ENCODE measurements at places on chromosomes 11 and 22.
A peak's percentile ranks its signal among the peaks of the same experiment; 100 is the strongest.

- DNase-seq, result no peak
Observed at GRCh38 chr11:65571940-65572339, 398 bp upstream of the FAM89B start.

DNA sequence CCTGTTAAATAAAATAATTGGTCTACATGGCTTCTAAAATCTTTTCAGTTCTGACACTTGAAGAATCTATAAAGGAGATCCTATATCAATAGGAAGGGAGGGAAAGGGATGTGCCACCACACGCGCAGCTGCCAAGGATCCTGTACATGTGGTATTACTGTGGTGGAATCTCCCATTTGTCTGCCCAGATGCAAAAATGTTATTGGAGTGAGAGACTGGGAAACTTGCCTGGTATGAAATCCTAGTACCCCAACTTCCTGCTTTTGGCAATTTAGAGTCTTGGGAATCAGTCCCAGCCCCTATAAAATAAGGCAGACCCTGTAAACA lies 81.9 kb upstream of the PICALM start:
- DNase-seq, result no peak

DNA sequence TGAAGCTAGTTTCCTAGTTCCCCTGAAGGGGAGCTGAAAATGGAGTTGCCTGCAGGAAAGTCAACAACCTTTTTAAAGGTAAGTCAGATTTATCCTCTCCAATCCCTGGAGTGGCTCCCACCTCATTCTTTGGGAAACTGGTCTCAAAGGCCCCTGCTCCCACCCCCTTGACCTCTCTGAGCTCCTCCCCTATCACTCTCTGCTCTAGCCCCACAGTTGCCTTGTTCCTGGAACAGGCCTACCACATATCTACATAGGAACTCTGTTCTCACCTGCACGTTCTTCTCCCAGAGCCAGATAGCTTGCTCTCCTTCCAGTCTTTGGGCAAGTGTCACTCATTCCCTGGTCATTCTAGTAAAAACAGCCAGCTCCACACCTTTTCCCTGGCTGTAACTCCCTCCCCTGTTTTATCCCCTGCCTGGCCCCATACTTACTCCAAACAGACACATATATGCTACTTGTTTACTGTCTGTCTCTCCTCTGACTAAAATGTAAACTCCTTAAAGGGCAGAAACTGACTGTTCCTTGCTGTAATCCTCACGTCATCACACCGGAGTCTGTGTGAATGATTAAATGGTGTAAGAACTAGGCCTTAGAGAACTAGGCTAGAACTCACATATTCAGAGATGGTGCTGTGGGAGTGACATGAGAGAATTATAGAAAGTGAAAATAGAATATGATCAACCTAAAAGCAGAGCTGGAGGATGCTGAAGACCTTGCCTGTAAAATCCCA lies 53.3 kb downstream of the TCF20 start:
- no peak for DNase-seq

GRCh38 chr11:10899121-10899830 lies 41.4 kb upstream of the ZBED5 start:
- no peak for DNase-seq

- DNase-seq, result no peak
Observed at GRCh38 chr11:95522874-95523273, 266.7 kb downstream of the FAM76B start.

- peak; percentile 81 for DNase-seq
Observed at GRCh38 chr22:17570851-17571631, 7.7 kb downstream of the SLC25A18 start.

DNA sequence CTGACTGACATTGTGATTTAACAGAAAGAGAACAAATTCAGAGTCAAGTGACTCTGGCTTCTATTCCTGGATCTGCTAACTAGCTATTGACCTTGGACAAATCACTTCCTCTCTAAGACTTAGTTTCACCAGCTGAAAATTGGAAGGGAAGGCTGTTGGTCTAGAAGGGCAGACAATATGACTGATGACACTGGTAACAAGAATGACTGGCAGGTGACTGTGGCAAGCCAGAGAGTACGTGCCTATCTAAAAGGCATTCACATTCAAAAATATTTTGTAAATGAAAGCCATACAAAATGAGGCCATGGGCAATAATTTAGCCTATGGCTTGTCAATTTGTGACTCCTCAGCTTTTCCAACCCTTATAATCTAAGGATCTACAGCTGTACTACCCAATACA lies 23.5 kb downstream of the SERGEF start:
- no peak for DNase-seq

- DNase-seq, result no peak
Observed at GRCh38 chr11:72222106-72222891, 2.3 kb upstream of the INPPL1 start.

- no peak for DNase-seq
Observed at GRCh38 chr11:65415499-65416340, 6.9 kb upstream of the NEAT1 start.

DNA sequence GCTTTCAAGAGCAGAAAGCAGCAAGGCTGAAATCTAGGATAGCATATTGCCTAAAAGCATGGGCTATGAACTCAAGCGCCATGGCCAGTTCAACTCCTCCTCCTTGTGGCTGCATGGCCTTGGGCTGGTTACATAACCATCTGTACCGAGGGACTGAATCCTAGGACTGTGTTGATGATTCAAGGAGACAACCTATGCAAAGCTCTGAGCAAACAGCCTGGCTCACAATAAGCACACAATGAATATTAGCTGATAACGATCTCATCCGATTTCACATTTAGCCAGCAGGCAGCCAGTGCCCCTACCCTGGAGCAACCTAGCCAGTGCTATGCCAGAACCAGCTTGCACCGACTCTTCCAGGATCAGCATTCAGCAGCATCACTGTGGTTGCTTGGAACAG lies 698.4 kb downstream of the TBC1D22A start:
- no peak for DNase-seq

DNA sequence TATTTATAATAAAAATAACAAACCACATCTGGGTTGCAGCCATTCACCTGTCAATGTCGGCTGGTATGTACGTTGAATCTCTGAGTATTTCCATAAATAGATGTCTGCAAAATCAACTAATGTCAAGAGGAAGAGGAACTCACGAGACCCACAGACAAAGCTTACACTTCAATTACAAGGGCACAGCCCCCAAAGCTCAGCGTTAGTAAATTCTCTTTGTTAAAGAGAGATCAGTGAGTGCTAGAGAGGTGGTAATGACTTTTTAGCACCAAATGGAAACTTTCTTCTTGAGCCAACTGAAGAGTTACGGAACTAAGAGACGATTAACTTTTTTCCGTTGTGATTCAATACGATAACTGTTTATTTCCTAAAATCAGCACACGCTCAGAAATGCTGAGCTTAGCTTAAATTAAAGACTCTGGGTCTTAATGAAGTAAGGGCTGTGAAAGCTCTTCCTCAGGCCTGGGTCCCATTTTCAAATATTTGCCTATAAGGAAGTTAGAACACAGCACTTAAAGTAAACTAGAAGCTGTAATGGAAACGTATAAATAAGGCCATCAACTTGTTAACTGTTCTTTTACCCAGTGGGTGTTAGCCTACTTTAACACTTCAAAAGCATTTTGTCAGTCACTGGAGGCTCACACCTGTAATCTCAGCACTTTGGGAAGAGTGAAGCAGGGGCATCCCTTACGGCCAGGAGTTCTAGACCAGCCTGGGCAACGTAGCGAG lies 22.8 kb upstream of the TFIP11 start:
- no peak for DNase-seq

- no peak for DNase-seq
Observed at GRCh38 chr11:60700689-60701468, 1.5 kb downstream of the MS4A8 start.

GRCh38 chr11:59767225-59767611 lies 12.0 kb downstream of the STX3 start:
- DNase-seq, result no peak

DNA sequence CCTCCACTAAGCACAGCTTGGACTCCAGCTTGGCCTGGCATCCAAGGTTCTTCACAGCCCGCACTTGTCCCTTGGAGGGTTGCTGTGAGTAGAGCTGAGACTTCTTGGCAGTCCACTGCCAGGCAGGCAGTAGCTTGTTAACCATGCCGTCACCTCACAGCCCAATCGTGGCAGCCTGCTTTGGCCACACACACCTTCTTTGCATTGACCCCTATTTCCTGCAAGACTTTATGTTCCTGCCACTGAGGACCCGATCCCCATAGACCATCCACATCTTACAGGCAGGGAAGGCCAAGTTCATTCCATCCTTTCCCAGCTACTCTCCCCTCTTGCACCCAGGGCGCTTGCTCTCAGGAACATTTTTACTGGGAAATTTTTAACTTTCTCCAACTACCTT lies 2.5 kb upstream of the PYGM start:
- DNase-seq, result no peak

- DNase-seq, result no peak
Observed at GRCh38 chr11:65448074-65448417, 25.4 kb downstream of the NEAT1 start.

GRCh38 chr11:117900121-117900648 lies 23.7 kb upstream of the FXYD6 start:
- DNase-seq, result no peak

- no peak for DNase-seq
Observed at GRCh38 chr11:118374729-118375128, 15.3 kb downstream of the UBE4A start.

DNA sequence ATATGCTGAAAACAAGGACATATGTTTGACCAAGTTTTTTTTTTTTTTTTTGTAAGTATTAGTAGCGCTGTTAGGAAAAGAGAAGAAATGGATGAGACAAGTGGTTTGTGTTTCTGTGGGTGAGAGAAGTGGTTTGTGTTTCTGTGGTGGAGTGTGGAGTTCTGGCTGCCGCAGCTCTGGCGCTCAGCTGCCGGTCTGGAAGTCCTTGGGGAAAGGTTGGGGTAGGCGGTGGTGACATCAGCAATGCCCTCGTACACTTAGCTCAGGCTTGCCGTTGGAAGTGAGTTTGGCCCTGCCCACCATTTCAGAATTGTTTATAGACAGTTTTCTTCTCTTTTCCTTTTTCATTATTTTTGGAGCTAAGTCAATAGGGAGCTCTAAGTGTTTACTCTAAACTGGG lies 116.6 kb downstream of the TBC1D22A start:
- peak; percentile 41 for DNase-seq

- no peak for DNase-seq
Observed at GRCh38 chr11:270451-271318, 7.5 kb upstream of the NLRP6 start.

DNA sequence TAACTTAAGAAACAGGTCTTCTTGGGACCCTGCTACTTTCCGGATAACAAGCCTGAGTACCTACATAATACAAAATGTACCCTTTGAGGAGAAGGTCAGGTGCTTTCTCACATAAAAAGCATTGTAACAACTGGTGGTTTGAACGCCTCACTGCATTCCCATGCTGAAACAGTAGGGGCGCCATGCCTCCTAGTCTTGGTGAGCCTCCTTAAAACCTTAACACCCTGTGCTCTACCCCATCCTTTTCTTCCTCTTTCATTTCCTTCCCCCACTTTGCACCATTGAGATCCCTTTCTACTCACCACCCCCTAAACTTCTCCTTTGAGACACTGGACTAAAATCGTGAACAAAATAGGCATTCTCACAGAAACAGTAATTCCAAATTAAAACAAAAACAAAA lies 729.3 kb downstream of the NTM start:
- no peak for DNase-seq

DNA sequence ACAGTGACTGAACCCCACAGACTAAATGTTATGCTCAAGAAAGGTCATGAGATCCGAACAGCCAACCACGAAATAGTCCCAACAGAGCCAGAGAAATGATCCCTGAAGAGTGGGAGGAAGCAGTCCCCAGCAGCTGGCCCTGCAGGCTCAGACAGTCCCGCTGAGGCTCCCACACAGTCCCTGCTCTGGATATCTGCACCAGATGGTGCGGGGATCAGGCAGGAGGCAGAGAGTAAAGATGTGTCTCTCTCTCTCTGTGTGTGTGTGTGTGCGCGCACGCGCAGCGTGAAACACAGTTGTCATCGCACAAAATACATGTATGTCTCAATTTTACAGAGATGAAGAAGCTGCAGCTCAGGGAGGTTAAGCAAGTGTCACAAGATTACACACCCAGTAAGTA lies 27.9 kb downstream of the GUCY1A2 start:
- no peak for DNase-seq

- DNase-seq, result no peak
Observed at GRCh38 chr11:23310276-23310675, 450.0 kb upstream of the CCDC179 start.

- DNase-seq, result no peak
Observed at GRCh38 chr11:67059671-67060070, 3.0 kb downstream of the RHOD start.

GRCh38 chr11:69398529-69399492 lies 82.7 kb upstream of the LINC01488 start:
- DNase-seq, result no peak

DNA sequence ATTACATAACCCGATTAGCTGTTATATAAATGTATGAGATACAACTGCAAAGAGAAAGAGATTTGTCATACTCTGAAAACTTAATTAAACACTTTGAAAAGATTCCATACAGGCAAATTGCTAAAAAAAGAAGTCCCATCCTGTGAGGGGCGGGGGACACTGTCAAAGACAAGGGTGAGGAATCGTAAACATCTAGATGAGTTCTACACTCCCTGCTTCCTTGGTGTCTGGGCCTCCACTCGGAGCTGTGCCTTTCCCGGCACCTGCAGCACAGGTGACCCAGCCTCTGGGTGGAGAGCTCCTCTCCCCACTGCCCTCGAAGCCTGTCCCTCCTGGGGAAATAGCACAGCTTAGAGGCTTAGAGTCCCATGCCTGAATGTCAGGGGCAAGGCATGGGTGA lies 69.2 kb upstream of the CRYBB3 start:
- DNase-seq, result no peak
